Activated CD8-positive, alpha-beta memory T cell treated with anti-CD3 and anti-CD28 coated beads for 1 hour (primary cell): ENCODE measurements at places on chromosomes 1 and 21.

GRCh38 chr1:155834296-155834926 lies 22.6 kb downstream of the GON4L start:
- DNase-seq, result no peak

DNA sequence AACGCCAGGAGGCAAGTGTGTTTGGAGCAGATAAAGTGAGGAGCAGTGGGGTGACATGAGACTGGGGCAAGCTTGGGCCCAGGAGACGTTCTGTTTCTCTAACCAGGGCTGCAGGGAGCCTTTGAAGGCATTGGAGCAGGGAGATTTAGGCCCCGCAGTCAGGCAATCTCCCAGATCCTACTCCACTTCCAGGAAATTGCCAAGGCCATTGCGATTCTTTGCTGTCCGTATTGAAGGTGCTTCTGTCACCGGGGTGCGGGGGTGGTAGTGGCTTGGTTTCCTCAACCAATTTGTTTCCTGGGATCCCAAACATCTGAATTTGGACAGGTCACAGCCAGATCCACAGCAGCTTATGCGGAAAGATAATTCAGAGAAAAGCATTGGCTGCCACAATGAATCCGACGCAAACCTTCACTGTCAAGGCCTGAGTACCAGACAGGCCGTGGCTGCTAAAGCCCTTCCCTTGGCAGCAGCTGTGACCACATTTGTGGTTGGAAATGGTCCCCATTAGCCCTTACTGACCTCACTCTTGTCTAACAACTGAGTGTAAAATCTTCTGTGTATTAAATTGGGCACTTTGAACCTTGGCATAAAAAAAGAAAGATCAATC lies 385.6 kb downstream of the PTPRU start:
- DNase-seq, result no peak

DNA sequence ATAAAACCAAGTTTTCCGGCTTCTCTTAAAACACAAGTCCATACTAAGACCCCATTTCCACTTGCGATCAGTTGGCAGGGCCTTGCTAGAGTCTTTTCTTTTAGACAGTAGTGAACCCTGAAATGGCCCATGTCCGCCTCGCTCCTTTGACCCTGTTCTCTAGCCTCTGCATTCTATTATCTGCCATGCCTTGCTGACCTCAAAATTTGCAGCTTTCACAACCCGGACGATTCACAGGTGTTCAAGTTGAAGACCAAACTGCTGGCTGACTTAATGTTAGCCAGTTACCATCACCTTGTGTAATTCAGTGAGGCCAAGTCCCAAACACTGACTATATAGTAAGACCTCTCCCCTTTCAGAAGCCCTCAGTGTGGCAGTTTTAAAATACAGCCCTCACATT lies 174.2 kb downstream of the PCP4 start:
- no peak for DNase-seq

DNA sequence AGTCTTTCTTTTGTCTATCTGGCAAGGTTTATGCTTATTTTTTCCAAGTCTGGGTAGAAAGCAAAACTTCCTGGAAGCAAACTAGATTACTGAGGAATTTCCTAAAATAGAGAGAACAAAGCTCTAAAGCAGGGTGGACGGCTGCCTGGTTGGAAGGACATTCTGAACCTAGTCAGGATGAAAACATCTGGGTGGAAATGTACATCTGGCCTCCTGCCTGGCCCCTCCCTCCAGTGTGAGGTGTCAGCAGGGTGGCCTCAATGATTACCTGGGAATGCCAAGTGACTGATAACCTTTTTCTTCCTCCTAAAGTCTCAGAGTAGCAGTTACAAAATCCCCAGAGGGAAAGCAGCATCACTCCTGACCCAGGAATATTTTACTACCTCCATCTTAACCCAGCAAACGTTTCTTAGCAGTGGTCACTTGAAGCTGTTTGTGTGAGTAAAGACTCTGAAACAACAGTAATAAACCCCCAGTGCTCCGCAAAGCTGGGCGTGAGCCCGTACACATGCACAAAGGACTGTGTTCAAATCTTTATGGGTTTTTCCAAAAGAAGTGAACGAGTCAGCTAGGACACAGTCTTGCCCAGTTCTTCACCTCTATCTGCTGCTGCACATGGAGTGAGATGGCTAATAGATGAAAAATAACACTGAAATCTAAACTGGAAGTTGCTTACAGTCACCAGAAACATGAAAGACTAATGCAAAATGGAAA lies 18.9 kb downstream of the ANGPTL7 start:
- DNase-seq, result no peak

DNA sequence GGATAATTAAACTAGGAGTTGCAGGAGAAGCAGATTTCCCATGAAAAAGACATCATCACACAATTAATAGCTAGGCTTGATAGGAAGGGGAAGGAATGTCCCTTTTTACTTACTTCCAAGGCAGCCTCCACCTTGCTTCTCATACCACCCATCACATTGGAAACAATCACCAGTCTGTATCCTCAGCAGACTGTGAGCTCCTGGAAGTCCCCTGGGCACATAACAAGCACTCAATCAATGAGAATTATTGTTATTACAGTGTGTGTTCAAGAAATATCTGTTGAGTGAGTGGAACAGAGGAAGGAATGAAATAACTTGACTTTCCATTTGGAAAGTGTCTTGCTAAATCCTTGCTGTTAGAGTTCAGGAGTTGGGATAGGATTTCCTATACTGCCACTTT lies 36.2 kb downstream of the HIVEP3 start:
- DNase-seq, result no peak

DNA sequence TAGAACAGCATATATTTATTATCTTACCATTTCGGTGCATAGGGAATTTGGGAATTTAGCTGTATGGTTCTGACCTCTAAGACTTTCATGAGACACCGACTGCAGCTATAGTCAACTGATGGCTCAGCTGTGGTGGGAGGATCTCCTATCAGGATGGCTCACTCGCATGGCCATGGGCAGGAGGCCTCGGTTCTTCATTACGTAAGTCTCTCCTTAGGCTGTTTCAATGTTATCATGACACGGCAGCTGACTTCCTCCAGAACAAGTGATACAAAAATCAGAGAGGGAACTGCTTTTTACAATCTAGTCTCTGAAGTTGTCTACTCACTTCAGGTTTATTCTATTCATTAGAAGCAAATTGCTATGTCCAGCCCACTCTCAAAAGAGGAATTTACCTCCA lies 13.3 kb upstream of the CAPN8 start:
- DNase-seq, result no peak

GRCh38 chr1:71583756-71584155 lies 502.9 kb upstream of the ZRANB2 start:
- no peak for DNase-seq

- DNase-seq, result no peak
Observed at GRCh38 chr1:25066256-25066655, 136.2 kb upstream of the RUNX3 start.

DNA sequence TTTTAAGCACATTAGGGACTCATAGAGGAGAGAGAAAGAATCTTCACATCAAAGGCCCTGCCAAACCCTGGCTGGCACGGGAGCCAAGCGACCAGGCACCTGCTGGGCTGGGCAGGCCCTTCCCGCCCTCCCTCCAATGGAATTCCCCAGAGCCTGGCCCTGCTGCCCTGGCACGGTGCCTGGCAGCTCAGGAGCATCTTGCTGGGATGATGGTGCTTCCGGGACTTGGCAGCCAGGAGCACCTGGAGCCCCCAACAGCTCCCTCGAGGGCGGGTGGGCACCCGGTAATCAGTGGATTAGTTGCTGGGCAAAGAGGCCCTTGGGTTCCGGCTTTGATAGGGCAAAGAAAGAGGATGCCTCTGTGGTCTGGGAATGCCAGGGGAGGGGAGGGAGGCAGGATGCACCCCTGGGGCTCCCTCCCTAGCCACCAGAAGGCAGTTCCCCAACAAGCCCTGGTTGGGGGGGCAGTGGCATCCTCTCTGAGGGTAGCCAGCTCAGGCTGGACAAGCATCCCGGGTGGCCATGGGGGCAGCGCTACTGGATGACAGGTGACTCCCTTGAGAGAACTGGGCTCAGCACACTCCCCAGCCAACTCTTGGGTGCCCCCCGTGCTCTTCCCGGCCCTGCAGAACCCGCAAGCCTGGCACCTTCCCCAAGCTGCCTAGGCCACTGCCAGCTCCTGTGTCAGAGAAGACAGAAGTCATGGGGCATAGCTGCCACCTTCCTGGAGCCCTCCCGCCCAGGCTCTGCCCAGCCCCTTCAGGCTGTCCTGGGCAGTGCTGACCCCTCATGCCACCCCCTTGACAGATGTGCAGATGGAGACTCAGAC lies 26.4 kb downstream of the KRTAP10-1 start:
- no peak for DNase-seq

GRCh38 chr1:37486680-37487618 lies 12.6 kb downstream of the ZC3H12A start:
- peak; percentile 71 for DNase-seq

GRCh38 chr1:200733907-200734306 lies 4.8 kb upstream of the CAMSAP2 start:
- no peak for DNase-seq

- DNase-seq, result no peak
Observed at GRCh38 chr1:171107262-171107940, 16.7 kb downstream of the FMO3 start.

DNA sequence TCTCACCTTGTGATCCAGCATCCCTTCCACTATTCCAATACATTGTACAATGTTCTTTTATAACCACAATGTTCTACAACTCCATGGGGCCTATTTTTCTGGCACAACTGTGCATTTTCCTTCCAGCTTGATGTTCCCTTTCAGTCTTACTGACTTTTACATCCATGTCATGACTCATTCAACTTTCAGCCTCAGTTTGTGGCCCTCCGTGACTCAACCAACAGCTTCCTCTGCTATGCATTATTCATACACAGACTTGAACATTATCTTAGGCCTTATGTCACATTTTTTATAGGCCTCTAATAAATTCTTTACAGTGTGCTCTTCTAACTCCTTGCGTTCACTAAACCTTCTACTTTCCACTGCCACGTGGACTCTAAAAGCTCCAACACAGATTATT lies 119.4 kb upstream of the PRMT6 start:
- no peak for DNase-seq

- DNase-seq, result no peak
Observed at GRCh38 chr1:3186526-3186921, 117.5 kb downstream of the PRDM16 start.

DNA sequence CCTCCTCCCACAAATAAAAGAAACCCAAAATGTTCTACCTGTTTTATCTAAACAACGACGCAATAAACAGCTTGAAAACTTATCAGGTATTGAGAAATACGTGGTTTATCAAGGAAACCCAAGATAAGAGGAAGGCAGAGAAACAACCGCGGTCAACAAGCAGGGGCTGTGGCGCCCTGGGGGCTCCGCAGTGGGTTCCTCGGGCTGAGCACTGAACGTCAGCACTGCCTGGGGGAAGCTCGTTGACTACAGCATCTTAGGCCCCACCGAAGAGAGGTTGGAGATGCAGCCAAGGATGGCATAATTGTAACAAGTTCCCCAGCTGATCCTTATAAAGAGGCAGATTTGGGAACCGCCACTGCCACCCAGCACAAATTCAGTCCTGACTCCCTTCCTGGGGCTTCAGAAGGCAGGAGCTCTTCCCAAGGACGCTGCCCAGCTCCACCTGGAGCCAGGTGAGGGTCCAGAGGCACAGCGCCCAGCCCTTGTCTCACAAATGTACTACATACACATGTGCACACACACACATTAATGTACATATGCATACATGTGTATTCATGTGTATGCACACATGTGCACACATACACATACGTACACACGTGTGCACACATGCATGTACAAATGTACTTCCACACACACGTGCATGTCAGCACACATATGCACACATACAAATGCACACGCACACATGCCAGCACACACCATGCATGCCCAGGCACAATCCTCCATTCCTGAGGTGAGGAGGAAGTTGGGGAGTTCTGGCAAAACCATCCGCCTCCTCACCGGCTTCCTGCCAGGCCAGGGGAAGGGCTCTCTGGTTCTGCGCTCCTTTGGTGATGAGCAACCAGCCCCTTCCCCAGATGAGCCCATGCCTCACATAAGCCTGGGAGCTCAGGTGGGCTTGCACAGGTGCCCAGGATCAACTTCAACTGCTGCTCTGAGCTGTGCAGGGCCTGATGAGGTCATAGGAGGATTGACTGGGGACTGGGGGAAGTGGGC lies 251.1 kb downstream of the NPHP4 start:
- no peak for DNase-seq

DNA sequence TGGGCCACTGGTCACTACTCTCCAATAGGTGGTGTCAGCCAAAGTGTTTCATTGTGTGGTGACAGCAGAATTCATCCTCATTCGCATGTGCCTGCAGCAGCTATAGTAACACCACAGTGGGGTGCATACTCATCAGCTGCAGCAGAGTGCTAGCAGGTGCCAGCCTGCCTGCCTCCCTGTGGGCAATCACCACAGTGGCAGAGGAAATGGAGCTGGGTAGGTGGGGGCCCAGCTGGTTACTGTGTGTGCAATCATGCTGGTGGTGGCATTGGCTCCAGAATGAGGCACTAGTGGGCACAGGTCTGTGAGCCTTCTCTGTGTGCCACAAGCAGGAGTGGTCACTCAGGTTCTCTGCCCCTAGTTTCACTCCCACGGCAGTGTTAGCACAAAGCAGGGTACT lies 579.2 kb downstream of the PTPRC start:
- no peak for DNase-seq

DNA sequence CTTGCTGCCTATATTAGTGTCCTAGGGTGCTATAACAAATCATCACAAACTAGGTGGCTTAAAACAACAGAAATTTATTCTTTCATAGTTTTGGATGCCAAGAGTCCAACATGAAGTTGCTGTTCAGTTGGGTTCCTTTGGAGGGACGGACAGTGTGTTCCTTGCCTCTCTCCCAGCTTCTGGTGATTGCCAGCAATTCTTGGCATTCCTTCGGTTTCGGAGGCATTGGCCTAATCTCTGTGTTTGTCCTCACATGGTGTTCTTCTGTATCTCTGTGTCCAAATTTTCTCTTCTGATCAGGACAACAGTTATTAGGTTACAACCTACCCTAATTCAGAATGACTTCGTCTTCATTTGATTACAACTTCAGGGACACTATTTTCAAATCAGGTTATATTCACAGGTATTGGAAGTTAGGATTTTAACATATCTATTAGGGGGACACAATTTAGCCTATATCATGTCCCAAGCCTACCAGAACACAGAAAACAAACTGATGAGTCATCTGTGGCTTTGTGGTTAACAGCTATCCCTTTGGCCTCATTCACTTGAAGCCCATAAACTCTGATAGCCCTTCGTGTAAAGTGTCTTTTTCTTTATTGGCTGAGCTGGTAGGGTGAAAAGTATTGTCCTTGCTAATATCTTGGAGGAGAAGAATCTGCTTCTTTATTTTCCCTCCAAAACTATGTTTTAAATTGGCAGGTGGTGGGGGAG lies 83.2 kb upstream of the PAPPA2 start:
- DNase-seq, result no peak

GRCh38 chr1:54597455-54598030 lies 25.8 kb downstream of the FAM151A start:
- DNase-seq, result no peak
